ENCODE measurements at places on chromosomes 12 and 14. TPM values are rescaled to one million over a fixed set of nuclear protein-coding genes. Genes with fewer than 3 reads are reported as not detected.

TBC1D30 gene
- 1.8 TPM for total RNA-seq

DNA sequence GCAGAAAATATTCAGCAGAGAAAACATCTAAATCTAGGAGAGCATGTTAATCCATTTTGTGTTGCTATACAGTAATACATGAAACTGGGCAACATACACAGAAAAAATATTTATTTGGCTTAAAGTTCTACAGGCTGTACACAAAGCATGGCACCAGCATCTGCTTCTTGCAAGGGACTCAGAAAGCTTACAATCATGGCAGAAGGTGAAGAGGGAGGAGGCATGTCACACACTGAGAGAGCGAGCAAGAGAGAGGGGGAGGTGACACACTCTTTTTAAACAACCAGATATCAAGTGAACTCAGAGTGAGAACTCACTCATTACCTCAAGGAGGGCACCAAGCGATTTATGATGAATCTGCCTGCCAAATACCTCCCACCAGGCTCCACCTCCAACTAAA, 94.2 kb upstream of the CNOT2 start:
- no peak for DNase-seq

BEGAIN gene
- 1.2 TPM for total RNA-seq

GRCh38 chr12:64065881-64066451, 156.1 kb downstream of the KICS2 start:
- no peak for DNase-seq

GRCh38 chr14:42057111-42057510, 450.4 kb downstream of the LRFN5 start:
- DNase-seq = no peak

DNA sequence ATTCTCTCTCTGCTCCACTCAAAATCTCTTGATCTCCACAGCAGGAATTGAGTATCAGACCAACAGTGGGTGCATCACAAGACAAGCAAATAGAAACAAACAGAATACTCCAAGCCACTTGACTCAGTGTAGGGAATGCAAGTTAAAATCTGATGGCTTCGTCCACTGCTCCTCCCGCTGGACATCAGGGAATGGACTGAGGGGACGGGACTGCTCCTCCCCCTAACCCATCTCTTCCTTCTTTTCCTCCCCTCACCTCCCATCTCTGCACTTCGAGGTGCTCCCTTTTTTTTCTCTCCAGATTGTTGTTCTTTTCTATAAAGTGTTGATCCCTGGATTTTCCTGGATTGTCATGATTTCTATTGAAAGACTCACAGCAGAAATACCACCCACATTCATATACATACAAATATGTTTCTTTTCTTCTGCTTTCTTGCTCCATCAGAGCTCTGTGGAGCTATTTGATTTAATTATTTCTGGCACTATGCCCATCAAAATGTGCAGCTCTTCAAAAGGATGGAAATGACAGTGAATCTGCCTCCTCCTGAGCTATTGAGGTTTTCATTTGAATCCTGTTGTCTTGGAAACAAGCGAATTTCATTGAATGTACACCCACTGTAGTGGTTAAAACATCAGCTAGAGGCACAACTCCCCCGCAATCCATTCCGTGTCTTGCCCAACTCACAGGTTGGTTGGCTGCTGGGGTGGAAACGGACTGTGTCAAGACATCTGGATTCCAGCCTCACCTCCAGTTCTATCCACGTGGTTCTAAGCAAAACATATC, 199.7 kb downstream of the SPTSSA start:
- no peak for DNase-seq

ASCL1 gene
- not detected for total RNA-seq

DNA sequence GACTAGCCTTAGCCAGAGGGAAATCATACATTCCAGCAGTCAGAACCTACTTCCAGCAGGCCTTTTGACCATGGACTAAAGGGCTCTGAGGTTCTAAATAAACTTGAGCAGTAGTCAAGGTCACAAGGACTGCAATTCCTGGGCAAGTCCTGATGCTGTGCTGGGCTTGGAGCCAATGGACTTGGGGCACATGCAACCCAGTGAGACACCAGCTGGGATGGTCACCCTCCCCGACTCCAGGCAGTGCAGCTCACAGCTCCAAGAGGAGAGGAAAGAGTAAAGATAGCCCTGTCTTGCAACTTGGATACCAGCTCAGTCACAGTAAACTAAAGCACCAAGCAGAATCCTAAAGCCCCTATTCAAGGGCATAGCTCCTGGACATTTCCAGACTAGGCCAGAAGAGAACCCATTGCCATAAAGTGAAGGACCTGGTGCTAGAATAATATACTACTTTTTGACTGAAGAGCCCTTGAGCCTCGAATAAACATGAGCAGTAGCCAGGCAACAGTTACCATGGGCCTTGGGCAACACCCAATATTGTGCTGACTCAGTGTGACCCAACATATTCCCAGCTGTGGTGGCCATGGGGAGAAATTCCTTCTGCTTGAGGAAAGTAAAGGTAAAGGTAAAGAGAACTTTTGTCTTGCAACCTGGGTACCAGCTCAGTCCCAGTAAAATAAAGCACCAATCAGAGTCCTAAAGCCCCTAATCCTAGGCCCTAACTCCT, 226.2 kb upstream of the CLEC14A start:
- DNase-seq = no peak

GRCh38 chr14:100878271-100879146, 25.0 kb downstream of the RTL1 start:
- DNase-seq = no peak

GRCh38 chr12:57086493-57087009, 2.4 kb upstream of the NAB2 start:
- no peak for DNase-seq

GRCh38 chr12:95646781-95647190, 95.5 kb upstream of the USP44 start:
- no peak for DNase-seq

DNA sequence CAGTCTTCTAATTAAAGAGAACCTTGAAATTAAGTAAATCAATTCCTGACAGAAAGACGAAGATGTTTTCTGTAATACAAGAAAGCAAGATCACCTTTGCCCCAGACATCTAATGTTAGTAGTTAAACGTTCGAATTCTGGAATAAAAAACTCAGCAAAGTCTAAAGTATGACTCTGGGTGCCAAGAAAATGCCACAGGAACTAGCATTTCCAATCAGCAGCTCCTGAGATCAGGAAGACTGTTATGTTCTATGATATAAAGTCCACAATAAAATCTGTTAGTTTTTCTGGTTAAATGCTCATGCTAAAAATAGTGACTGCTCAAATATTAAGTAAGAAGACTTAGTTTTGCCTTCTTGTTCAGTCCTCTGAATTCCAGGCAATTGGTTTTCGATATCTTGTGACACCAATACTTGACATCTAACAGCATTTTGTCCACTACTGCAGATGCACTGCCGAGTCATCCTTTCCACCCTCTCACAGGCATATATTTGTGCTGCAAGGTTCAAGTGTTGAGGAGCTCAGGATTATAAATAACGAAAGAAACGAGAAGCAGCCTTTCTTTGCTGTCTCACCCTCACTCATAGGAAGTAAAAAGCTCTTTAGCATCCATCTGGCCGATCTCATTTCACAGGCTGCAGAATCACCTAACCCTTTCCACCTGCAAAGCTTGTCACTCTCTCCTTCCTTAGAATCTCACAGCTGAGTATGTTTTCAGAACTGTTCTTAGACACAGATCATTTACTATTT, 32.0 kb downstream of the SSH1 start:
- no peak for DNase-seq

PPP4R4 gene
- total RNA-seq = 0.30 TPM
